ENCODE measurements at places on chromosomes 6 and 20. TPM values are rescaled to one million over a fixed set of nuclear protein-coding genes. Genes with fewer than 3 reads are reported as not detected.
A peak's percentile ranks its signal among the peaks of the same experiment; 100 is the strongest.

DNA sequence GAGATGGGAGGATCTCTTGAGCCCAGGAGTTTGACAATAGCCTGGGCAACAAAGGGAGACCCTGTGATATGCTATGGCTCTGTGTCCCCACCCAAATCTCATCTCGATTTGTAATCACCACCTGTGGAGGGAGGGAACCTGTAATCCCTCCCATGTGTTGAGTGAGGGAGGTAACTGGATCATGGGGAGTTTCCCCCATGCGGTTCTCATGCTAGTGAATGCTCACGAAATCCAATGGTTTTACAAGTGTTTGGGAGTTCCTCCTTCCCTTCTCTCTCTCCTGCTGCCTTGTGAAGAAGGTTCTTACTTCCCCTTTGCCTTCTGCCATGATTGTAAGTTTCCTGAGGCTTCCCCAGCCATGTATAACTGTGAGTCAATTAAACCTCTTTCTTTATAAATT, 3.4 kb downstream of the NUDT3 start:
- no peak for DNase-seq

DNA sequence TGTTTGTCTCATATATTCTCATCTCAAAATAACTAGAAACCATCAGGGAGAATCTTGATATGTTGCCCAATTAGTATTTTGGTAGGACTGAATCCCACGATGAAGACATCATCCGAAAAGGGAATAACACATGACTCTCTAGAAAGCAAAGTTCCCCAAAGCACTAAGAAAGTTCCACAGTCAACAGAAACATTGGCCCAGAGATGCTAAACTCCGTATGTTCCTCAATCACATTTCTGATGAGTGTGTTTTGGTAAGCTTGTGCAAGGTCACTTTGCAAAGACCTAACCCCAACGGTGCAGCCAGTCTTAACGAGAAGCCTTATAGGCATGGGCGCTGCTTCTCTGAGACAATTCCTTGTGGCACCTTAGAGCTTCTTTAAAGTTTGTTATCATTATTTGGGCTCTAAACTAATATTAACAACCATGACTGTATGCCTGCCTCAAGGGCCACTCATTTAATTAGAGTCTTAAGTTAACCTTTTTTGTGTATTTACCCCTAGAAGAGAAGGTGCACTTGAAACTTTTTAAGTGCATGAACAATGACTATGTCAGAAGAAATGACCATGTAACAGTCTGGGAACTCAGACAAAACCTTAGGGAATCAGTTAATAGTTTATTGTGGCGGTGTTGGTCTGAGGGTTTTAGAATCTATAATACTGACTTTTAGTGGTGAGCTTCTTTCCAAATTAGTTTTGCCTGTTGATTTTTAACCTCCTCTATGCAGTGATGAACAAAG, 202.0 kb upstream of the RAB32 start:
- no peak for DNase-seq

DNA sequence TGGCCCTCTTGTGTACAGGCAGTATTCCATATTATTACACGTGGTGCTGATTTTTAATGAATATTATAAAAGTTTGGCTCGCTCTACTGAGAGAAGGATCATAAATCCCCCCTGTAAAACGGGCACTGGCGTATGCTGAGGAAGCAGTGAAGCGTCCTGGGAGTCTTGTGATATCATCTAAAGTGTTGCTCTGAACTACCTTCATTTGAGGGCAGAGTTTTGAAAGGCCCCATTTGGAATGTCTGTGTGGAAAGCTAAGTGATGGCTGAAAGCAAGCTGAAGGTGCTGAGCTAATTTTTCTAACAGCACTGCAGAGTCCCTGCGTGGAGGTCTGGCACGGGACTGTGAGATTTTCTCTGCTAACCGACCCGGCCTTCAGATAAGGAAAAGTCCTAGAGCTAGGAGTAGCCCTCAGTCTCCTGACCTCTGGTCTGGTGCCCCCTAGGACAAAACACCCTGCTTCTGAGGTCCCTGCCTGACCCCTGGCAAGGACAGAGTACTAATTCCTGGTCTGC, 1.3 kb upstream of the BACH2 start:
- no peak for DNase-seq

- no peak for DNase-seq
Observed at GRCh38 chr20:45465491-45466266, 3.9 kb upstream of the WFDC2 start.

DNA sequence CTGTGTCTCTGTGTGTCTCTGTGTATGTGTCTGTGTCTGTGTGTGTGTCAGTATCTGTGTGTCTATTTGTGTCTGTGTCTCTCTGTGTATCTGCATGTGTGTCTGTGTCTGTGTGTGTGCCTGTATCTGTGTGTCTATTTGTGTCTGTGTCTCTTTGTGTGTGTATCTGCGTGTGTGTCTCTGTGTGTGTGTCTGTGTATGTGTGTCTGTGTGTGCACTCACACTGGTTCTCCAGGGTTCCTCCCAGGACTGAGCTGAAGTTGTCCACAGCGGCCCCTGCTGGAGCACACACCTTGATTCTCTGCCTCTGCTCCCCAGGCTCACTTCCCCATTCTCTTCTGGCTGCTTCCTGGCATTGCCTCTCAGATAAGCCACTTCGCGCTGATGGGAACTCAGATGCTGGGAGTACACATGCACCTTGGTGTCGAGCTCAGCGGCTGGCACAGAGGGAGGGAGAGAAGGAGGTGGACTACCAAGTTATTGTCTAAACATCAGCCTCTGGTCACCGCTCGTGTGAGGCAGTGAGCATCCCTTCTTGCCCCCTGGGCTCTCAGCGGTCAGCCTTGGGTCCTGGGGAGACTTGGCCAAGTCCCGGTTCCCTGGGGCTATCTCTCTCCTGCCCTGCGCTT, 104.9 kb upstream of the NXT1 start:
- DNase-seq = peak; percentile 49

GRCh38 chr6:154167126-154167525, 128.1 kb downstream of the OPRM1 start:
- no peak for DNase-seq

- no peak for DNase-seq
Observed at GRCh38 chr6:137342607-137343190, 123.5 kb upstream of the IFNGR1 start.

DNA sequence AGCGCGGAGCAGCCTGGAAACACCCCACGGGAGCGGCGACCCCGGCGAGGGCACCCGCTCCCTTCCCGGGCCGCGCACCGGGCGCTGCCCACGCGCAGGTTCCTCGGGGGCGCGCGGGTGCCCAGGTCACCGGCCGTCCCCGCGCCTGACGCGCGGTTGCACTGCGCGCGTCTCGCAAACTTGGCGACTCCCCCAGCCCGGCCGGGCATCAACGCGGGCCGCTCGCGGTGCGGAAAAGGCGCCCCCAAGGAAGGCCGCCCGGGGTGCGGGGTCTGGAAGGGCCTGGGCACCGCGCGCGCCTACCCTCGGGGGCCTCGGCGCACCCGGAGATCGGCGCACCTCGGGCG, 555 bp upstream of the ZBTB46 start:
- no peak for DNase-seq

GRCh38 chr20:44052166-44052565, 134.8 kb downstream of the JPH2 start:
- no peak for DNase-seq

- DNase-seq = no peak
Observed at GRCh38 chr6:57313009-57313408, 4.4 kb upstream of the PRIM2 start.

GRCh38 chr20:5918856-5919625, 31.3 kb downstream of the TRMT6 start:
- DNase-seq = no peak

GRCh38 chr6:106253731-106254130, 71.8 kb downstream of the ATG5 start:
- DNase-seq = no peak

DNA sequence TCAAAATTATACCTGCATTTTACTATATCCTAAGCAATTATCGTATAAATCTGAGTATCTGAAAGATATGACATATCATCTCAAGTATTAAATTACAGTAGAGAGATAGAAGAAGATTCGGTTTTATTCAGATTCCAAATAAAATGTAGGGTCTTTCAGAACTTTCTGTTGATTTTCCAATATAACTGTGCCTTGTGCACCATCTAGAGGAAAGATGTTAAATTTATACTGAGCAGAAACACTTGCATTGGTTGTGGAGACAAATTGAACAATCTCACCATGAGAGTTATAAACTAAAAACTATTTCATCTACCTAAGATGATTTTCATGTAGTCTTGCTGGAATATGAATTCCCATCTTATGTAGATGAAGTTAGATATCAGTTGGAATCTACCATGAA, 26.8 kb upstream of the HSF2 start:
- no peak for DNase-seq

GRCh38 chr6:83708546-83708969, 343 bp downstream of the SNAP91 start:
- DNase-seq = no peak

DNA sequence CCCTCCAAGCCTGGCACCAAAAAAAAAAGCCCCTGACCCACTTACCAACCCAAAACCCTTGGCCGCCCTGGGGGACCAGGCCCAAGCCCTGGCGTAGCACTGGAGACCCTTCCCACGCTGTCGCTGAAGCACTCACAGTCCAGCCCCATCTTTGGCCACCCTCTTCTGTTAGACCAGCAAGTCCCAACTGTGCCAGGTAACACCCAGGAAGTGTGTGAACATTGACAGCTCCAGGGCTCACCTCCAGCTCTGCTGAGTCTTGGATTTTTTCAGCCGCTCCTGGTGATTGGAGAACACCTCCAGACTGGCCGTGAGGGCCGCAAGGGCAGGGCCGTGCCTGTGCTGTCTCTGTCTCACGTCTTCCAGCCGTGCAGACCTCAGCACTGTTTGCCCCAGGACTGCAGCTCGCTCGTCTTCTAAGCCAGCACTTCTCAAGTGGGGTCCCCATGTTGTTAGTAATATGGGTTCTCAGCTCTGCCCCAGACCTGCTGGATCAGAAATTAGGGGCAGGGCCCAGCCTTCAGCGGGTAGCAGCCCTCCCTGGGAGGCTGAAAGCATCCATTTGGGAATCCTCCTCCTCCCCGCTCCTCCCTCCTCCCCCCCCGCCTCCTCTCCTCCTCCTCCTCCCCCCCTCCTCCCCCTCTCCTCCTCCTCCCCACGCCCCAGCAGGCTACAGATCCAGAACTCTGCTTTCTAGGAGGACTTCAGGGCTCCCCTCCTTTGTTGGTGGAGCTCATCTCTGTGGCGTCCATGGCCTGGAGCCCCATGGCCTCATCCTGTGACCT, 18.1 kb downstream of the NPEPL1 start:
- DNase-seq = peak; percentile 34

DNA sequence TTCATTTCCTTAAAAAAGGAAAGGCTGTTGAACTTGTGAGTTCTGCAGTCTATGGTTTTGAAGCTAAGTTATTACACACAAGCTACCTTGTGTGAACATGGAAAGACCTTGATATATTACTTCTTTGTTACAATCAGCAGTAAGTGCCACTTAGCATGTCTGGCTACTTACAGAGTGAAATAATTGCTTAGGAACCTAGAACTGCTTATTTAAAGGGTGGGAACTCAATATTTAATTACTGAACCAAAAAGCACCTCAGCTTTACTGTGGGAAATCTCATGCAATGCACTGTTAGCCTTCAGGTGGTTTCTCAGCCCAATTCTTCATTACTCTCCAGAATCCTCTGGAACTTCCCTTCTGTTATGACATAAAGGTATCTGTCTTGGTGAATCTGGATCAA, 17.9 kb downstream of the PERP start:
- DNase-seq = no peak

DNA sequence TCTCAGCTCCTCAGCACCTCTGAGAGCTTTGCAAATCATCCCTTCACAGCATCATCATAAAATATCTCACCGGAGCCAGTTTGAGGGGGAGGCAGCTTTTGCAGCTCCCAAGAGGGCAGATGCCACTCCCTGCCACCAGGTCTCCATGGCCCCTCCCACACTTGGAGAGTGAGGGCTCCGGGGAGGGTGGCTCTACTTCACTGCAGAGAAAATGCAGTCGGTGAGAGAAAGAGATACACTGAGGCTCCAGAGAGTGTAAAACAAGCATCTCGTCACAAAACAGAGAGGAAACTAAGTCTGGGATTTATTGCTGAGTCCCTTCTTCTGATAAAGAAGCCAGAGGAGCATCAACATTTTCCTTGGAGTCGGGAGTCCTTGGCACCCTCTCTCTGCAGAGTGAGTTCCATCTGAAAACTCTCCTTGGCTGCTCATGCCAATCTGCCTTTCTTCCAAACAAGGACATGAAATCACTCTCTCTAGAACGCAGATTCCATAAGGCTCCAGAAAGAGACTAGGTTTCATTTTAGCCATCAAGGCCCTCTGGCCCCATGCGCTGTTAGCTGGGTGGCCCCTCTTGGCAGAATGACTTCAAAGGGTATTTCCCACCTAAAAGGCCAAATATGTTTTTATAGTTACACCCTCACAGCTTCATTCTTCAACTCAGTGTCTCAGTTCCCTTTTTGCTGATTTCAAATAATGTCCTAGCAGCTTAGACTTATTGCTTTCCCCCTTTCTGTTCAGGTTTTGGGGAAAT, 70.6 kb upstream of the F13A1 start:
- DNase-seq = no peak

DNA sequence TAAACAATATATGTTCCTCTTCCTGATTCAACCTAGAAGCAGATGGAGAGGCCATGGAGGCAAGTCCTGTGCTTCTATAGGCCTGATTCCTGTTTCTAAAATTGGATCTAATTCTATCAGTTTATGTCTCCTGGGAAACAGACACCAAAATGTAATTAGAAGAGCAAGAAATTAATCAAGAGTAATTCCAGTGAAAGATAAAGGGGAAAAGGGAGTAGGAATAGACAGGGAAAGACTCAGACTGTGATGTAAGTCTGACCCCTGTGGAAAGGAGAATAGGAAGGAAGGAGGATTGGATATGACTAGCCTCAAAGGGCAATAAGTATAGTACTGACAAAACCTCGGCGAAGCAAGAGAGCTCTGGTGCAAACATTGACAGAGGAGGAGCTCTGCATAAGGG, 33.9 kb upstream of the FBXO30 start:
- no peak for DNase-seq

- DNase-seq = peak; percentile 85
Observed at GRCh38 chr6:113433335-113433991, 423.7 kb upstream of the MARCKS start.

DNA sequence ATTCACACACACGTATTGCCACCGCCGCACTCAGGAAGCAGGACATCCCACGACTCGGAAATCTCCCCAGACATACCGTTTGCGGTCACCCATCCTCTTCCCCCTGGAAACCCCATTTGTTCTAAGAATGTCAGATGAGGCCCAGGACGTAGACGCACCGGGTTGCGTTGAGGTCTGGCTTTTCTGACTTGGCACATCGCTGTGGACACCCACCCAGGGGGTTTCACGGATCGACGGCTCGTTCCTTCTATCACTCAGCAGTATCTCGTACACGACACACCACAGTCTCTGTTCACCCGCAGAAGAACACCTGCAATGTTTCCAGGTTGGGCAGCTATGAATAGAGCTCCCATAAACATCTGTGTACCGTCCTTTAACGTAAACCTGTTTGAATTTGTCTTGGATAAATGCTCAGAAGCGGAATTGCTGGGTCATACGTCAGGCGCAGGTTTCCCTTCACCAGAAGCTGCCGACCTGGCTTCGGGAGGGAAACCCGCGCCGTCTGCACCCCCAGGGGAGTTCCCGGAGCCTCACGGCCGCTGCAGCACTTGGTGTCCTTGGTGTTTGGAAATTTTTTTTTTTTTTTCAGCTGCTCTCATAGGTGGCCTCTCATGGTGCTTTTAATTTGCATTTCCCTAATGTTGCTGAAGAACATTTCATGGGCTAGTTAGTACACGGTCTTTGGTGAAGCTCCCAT, 9.3 kb upstream of the EEF1A2 start:
- DNase-seq = no peak

- no peak for DNase-seq
Observed at GRCh38 chr6:31711233-31711632, 3.9 kb upstream of the LY6G6D start.

The PXT1 gene
- total RNA-seq = 0.10 TPM

The MCM9 gene
- 5.1 TPM for total RNA-seq

The GABRR2 gene
- 0.58 TPM for total RNA-seq

The ECT2L gene
- not detected for total RNA-seq

The FAM8A1 gene
- 42.0 TPM for total RNA-seq

Data from left lobe of liver (tissue), 2 donors.